ENCODE measurements at places on chromosomes 11 and 22.

- no peak for DNase-seq
Measured at GRCh38 chr11:34126959-34127848, 21.8 kb downstream of the NAT10 start.

DNA sequence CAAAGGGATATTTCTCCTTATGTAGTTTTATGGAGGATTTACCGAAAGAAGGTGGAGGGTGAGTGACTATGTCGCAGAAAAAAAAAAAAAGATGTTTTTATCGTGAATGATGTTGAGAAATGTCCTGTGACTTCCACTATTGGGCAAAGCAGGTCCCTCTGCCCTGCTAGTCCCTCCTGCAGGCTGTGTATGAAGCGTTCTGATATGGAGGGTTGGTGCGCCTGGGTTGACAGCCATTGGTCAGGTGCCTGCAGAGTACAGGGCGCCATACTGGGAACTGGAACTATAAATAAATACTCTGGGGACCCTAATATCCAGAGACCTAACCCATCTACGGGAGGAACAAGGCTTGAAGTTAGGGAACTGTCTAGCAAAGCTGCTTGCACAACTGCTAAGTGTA is 1.5 kb downstream of the IL17RA start:
- no peak for DNase-seq

DNA sequence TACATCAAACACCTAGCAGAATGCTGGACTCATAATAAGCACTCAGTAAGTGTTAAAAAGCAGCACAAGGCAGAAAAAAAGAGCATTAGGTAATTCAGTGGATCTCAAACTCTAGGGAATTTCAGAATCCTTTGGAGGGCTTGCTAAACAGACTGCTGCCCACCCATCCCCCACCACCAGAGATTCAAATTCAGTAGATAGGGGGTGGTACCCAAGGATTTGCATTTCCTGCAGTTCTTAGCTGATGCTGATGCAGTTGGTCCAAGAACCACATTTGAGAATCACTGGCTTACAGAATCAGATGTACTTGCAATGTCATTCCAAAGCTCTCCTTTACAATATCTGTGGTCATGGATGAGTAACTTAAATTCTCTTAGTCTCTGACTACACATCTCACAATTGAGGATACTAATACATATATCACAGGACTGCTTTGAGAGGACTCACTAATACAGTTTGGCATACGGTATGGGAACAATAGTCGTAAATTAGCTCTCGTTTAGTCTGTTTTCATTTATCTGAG is 664.5 kb downstream of the KCNA4 start:
- DNase-seq = no peak

- no peak for DNase-seq
Measured at GRCh38 chr11:3675971-3676370, 4.8 kb upstream of the CHRNA10 start.

- no peak for DNase-seq
Measured at GRCh38 chr22:35839841-35840301, 122.2 kb downstream of the APOL5 start.

GRCh38 chr22:41320416-41321240 is 19.3 kb downstream of the ZC3H7B start:
- DNase-seq = no peak

GRCh38 chr11:11115475-11115874 is 237.6 kb downstream of the CSNK2A3 start:
- no peak for DNase-seq

DNA sequence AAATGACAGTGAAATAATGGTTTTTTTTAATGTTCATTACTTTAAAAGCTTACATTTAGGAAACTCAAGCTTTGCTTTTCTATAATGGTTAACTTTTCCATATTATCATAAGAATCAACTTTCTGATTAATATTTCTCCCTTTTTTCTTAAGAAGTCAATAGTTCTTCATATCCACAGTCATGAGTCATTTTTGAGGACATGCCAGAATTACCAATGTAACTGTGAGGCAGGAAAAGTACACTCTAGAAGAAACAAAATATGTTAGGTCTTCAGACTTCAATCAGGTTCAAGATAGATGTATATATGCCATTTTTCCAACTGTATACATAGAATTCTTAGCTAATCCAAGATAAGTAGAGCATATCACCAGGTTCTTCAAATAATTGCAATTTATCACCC is 10.9 kb downstream of the MS4A6A start:
- DNase-seq = no peak

DNA sequence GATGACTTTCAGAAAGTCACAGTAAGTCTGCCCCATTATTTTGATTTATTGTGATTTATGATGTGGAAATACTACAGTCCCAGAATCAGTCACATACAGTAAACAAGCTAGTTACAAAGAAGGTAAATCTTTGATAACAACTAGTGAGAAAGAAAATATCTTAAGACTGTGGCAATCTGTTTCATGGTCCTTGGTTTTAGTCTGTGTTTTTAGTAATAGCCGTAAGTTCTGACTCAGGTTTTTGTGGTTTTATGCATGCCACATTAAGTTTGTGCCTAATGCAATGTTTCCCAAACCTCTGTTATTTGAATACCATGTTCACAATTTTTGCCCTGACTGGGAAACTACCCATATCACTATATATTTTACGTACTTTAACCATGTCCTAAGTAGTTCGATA is 6.7 kb downstream of the CEP295 start:
- DNase-seq = no peak

DNA sequence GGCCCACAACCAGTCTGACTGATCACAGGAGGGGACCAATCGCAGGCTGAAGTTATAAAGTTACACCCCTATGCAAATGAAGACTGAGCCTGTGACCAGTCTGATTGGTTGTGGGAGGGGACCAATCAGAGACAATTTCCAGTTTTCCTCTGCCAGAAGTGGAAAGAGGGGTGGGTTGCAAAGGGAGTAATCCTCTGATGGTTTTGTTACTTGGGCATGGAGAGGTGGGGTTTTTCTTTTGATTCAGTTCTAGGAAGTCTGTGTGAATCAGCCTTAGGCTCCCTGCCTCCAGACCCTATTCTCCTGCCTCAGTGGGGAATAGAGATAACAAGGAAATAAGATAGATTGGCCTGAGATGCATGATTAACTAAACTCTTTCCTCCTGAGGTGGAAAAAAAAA is 9.9 kb downstream of the OR6M1 start:
- no peak for DNase-seq

GRCh38 chr11:2744166-2744565 is 44.4 kb upstream of the KCNQ1OT1 start:
- no peak for DNase-seq

DNA sequence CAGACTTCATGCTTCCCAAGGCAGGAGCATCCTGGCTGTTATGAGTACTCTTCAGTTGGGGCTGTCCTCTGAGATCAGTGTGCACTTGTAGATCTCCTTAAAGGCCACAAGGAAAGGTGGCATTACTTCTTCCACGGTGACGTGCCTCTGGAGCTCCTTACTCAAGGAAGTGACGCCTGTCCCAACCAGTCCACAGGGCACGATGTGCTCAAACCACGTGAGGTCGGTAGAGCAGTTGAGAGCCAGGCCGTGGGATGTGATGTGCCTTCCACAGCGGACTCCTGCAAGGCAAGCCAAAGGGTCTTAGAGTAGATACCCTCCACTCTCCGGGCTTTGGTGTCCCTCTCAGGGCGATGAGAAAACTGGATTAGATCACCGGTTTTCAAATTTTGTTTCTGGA is 1.4 kb downstream of the LIPT2 start:
- no peak for DNase-seq

DNA sequence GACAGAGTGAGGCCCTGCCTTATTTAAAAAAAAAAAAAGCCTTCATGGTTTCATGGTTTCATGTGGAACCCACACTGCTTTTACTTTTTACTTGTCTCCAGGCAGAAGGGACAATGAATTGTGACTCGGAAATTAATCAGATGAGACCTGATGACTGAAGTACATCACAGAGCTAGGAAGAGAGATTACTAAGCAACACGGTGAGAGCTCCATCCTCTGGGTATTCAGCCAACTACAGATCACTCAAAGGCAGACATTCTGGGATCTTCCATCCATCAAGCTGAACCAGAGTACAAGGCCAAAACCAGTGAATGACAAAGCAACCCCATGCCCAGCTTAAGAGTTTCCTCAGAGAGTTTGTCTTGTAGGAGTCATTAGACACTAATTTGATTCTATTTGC is 433.2 kb downstream of the SOX6 start:
- no peak for DNase-seq

DNA sequence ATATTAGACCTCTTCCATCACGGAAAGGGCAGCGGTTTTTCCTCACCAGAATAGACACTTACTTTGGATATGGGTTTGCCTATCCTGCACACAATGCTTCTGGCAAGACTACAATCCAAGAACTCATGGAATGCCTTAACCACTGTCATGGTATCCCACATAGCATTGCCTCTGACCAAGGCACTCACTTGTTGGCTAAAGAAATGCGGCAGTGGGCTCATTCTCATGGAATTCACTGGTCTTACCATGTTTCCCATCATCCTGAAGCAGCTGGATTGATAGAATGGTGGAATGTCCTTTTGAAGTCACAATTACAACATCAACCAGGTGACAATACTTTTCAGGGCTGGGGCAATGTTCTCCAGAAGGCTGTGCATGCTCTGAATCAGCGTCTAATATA is 20.8 kb downstream of the MS4A4E start:
- DNase-seq = no peak

DNA sequence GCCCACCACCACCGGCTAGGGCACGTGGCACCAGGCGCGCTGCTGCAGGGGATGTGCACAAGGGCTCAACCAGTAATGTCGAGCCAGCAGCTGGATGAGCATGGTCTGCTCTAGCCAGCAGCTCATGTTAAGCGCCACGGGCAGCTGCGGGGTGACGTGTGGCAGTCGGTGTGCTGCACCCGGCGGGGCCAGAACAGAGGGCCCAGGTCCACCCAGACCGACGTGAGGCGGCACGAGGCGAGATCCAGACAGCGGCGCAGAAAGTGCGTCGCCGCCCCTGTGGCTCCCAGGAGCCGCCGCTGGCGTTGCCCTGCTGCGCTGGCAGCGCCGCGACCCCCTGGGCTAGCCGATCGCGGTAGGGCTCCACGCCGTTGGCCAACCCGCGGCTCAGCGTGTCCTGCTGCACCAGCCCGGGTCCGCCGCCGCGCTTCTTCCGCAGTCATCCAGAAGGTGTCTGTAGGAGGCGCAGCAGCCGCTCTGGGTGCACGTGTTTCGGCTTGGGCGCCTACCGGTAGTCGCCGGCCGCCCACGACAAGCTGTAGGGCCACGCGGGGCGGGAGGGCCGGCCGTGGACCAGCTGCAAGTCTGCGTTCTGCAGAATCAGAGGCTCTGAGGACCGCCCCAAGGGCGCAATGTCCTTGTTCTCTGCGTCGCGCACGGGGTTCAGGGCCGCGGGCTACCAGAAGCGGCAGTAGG is 4.6 kb upstream of the GALR3 start:
- peak; percentile 53 for DNase-seq

GRCh38 chr22:21567456-21568346 is at the start of gene UBE2L3:
UBE2L3 (plus strand) TSS chr22:21567714; CDS start chr22:21567745, 31 bp downstream.
- DNase-seq = peak; percentile 80

- peak; percentile 84 for DNase-seq
Measured at GRCh38 chr22:24429411-24430365, 2.3 kb downstream of the ADORA2A start.

GRCh38 chr11:117678658-117679406 is 118.2 kb downstream of the DSCAML1 start:
- DNase-seq = no peak

- no peak for DNase-seq
Measured at GRCh38 chr11:100785148-100785983, 98.3 kb downstream of the ARHGAP42 start.

DNA sequence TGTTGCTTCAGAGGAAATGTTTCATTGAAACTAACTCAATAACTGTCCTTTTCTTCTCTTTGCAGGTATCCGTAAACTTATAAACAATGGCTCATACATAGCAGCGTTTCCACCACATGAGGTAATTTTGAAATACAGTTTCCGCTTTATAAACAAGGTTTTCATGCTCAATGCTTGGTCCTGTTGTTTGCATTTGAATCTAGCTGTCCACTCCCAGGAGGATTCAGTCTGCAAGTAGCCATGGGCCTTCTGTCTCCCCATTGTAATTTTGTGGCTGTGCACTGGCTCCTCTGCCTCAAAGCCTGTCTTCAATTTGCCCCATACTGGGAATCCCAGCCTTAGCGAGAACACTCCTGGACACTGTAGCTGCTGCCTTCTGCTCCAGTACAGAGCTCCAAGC is 34.7 kb downstream of the MUC15 start:
- DNase-seq = no peak

DNA sequence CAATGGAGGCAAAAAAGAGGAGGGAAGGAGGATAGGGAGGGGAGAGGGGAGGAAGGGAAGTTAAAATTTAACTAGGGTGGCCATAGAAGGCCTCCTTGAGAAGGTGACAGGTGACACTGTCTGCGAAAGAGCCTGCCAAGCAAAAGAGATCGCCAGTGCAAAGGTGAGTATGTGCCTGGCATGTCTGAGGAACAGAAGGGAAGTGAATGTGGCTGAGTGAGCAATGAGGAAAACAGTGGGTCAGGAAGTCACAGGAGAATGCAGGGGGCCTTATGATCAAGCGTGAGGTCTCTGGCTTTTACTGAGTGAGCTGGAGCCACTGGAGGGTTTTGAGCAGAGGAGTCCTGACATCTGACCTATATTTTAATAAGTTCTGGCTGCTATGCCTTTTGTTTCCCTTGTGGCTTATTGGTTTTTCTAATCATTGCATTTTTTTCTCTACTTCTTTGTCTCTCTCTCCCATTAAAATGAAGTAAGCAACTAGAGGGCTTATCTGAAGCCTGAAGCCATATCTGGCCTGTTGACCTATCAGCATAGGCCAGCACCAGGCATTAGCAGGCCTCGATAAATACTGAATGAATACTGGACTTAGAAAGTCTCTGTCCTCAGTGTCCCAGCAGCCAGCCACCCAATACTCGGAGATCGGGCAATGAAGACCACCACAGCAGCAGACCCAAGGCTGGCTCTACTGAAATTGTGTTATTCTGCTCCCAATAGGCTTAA is 5.6 kb downstream of the AP1B1 start:
- no peak for DNase-seq

DNA sequence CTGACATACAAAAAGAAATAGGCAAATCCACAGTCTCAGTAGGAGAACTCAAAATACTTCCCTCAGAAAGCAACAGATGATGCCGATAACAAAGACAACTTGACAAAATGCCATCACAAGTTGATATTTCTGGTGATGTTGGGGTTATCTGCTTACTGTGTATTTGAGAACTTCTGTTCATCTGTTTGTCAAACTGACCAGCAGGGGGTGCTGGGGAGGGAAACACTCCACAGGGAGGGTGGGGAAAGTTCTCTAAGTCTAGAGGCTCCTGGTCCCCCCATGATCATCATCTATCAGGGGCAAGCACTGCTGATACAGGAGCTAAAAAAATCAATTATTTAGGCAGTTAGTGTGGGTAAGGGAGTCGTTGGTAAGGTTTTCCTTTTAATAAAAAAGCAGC is 19.2 kb downstream of the GLYATL1 start:
- DNase-seq = peak; percentile 60

GRCh38 chr11:127993281-127993680 is 594.1 kb downstream of the ETS1 start:
- no peak for DNase-seq
